ENCODE measurements at places on chromosomes 11 and 22.

DNA sequence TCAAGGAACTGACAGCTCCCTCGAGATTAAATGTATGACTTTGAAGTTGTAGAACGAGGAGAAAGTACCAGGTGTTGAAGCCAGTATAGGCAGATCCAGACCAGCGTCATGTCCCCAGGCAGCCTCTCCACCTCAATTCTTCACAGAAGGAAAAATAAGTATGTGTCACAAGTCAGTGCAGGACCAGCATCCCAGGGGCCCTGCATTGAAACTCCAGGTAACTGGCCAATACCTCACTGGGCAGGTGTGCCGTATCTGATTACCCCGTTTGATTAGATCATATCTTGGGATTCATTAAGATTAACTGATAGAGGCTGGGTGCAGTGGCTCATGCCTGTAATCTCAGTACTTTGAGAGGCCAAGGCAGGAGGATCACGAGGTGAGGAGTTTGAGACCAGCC lies 466.7 kb upstream of the B3GAT1 start:
- ATAC-seq = no peak

GRCh38 chr22:23315341-23315917 lies 135.1 kb downstream of the BCR start:
- peak; percentile 54 for ATAC-seq

GRCh38 chr11:8333376-8333775 lies 69.7 kb upstream of the LMO1 start:
- ATAC-seq = no peak

- no peak for ATAC-seq
These were observed 65.5 kb downstream of the USP35 start for GRCh38 chr11:78254268-78254667.

DNA sequence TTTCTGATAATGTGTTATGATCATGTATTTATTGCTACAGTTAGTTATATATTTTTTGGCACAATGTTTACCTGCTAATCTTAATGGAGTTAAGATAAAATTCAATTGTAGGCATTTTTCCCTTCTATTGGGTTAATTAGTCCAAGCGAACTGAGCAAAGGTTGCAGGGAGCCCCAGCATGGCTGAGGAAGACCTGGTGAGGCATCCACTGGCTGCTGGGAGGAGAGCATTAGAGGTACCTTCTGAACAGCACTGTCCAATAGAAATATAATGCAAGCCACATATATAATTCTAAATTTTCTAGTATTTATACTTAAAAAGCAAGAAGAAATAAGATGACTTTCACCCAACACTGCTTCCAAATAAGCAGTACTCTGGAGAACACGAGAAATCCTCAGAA lies 689 bp upstream of the TMEM126A start:
- peak; percentile 25 for ATAC-seq

- no peak for ATAC-seq
These were observed 216.3 kb downstream of the DDX10 start for GRCh38 chr11:108881131-108881530.

GRCh38 chr22:23072077-23072910 lies 2.0 kb downstream of the GNAZ start:
- no peak for ATAC-seq

DNA sequence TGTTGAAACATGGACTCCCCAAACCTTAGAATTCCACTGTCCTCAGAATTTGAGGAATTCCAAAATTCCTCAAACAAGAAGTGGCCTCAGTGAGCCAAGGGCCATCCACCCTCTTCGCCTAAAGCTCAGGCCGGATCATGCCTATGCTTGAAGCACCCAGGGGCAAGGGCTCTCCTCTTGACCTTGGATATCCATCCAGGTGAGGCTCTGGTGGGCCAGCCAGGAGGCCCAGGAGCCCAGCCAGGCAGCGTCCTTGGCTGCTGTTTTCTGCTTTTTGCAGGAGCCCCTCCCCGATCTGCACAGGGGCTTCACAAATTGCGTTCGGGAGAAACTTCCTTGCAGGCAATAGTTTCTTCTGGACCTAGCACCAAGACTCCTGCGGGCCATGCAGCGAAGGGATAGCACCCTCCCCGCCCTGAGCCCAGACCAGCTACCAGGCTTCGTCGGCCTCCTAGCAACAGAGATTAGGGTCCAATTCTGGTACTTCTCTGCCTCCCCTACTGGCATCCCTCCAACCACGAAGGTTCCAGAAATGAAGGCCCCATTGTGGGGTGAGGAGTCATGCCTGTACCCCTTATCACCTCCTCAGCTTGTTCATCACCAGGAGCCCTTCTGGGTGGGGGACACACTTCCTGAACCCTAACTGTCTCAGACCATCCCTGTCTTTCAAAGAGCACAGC lies 2.0 kb downstream of the PHLDA2 start:
- no peak for ATAC-seq

GRCh38 chr22:33666279-33666960 lies 253.9 kb downstream of the LARGE1 start:
- no peak for ATAC-seq

- ATAC-seq = no peak
These were observed 396.9 kb upstream of the CADM1 start for GRCh38 chr11:115901069-115901468.

GRCh38 chr11:86374586-86374985 lies at the start of gene CCDC81:
CCDC81 (plus strand) TSS chr11:86374887; CDS start chr11:86375164, 277 bp downstream.
- ATAC-seq = no peak

- no peak for ATAC-seq
These were observed 59.2 kb downstream of the BTG4 start for GRCh38 chr11:111452817-111453552.
